ENCODE measurements at places on chromosomes 4 and X. TPM values are rescaled to one million over a fixed set of nuclear protein-coding genes. Genes with fewer than 3 reads are reported as not detected.

GRCh38 chr4:28402751-28403150 is 1542.1 kb downstream of the STIM2 start:
- DNase-seq = no peak

DNA sequence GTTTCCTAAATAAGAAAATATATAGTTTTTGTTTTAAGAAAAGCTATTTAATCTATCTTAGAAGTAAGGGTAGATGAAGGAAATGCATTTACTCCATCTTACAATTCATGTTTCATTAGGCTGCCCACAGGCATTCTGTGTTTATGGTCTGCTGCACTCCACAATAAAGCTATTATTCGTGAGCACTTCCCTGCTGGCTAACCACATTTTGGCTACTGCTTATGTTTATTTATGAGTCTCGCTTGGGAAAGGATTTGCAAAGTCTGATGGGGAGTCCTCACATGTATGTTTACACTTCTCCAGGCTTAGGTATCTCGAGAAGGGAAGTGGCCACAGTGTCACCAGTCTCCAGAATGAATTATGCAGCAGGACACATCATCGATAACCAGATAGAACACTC is 260.8 kb upstream of the VCX start:
- DNase-seq = no peak

DNA sequence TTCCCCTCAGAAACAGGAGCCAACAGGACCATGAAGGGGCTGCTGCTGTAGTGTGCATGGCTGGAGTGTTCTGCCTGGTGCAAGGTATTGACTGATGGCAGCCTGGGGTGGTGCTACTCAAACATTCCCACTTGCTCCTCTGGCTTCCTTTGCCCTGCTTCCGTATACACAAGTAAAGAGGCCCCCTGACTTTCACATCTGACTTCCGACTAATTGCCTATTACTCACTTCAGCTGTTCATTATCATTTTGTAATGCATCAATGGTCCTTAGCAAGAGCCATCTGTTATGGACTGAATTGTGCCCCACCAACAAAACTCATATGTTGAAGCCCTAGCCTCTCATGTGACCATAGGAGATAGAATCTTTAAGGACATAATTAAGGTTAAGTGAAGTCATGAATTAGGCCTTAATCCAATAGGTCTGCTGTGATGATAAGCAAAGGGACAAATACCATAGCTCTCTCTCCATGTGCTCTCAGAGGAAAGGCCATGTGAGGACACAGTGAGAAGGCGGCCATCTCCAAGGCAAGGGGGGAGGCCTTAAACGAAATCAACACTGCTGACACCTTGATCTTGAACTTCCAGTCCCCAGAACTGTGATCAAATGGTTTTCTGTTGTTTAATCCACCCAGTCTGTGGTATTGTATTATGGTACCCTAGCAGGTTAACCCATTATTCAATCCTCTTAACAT is 122.5 kb upstream of the CLNK start:
- no peak for DNase-seq

DNA sequence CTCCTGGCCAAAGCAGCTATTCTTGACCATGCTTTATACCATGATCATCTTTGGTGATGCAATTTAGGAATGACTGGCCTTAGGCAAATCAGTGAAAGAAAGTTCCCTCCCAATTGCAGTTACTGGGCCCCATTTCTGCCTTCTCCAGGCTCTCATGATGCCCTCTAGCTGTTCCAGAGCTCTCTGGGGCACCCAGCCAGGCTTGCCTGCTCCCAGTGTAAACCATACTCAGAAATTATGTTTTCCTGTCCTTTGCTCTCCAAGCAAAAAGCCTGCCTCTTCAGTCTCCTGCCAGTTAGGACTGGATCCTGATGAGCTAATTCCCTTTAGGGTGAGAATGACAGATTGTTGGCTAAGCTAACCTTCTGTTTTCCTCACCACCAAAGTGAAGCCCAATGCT is 85.3 kb upstream of the RBPJ start:
- DNase-seq = no peak

GRCh38 chr4:109701566-109702410 is 1.5 kb downstream of the CASP6 start:
- DNase-seq = no peak

Gene AMOT
- 4.0 TPM for total RNA-seq

Gene RAB40AL
- total RNA-seq = 0.44 TPM

Gene RPS6KA6
- total RNA-seq = 0.05 TPM

Gene MAML3
- 7.7 TPM for total RNA-seq

Data from Panc1 (cell line).